ENCODE measurements at places on chromosomes 7 and 10.

- DNase-seq, result no peak
Measured at GRCh38 chr7:50792342-50793119, 9.8 kb upstream of the GRB10 start.

DNA sequence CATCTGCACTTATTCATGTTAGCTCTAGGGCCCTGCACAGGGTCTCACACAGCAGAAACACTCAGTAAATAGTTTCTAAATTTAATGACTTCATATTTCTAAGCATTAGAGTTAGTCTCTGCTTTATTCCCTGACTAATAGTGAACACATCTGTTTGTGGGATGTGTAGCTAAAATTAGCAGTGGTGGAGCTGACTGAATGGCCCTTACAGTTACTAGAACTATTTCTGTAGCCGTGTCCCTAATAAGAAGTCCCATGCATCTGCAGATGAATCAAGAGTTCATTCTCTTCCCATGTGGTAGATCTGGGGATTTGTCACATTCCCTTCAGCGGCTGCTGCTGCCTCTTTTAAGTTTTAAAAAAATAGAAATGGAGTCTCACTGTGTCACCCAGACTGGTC is 11.7 kb downstream of the MAP3K8 start:
- no peak for DNase-seq

- no peak for DNase-seq
Measured at GRCh38 chr10:17787087-17787961, 21.8 kb upstream of the MRC1 start.

DNA sequence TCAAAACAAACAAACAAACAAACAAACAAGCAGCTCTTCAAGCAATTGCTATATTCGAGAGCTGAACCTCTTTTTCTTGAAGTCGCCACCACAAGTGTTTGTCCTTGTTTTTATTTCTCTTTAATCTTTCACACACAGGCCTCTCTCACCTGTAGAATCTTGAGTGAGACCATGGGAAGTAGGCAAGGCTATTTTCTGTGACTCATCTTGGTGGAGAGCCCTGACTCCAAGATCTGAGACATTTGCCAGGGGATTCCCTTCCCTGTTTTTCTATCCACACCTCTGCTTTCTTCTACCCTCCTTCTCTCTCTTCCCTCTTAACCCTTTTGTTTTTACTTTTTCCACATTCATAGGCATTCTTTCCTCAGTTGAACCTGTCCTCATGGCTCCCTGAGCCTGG is 8.0 kb upstream of the TAS2R60 start:
- DNase-seq, result no peak

- no peak for DNase-seq
Measured at GRCh38 chr7:22051886-22052673, 106.4 kb upstream of the CDCA7L start.

DNA sequence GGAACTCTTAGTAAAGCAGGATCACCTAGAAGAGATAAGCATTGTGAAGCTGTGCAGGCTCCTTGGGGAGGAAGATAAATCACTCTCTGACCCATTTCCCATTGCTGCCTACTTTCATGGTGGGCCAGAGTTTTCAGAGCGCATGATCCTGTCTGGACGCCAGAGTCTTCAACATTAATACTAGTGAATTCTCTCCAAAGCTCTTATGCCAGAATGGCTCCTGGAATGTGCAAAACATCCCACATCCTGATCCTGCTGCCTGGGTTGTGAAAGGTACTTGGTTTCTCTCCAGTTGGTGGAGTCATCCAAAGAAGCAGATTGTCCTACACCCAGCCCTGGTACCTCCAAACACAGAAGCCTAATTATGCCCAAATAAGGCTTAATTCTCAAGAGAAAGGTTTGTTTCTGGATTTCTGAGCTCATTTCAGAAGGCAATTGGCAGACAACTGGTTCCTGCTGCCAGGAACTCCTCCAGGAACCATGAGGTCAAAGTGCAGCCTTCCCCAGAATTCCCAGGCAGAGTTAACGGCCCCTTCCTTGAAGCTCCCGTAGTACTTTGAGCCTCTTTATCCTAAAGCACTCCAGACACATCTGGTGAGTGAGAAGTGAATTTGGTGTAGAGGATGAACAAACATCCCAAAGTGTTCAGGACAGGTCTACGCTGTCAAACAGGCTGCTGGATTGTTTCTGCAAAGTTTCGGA is 495.2 kb downstream of the PLXNA4 start:
- DNase-seq, result no peak

- DNase-seq, result no peak
Measured at GRCh38 chr7:47796347-47796746, 151.9 kb downstream of the PKD1L1 start.

DNA sequence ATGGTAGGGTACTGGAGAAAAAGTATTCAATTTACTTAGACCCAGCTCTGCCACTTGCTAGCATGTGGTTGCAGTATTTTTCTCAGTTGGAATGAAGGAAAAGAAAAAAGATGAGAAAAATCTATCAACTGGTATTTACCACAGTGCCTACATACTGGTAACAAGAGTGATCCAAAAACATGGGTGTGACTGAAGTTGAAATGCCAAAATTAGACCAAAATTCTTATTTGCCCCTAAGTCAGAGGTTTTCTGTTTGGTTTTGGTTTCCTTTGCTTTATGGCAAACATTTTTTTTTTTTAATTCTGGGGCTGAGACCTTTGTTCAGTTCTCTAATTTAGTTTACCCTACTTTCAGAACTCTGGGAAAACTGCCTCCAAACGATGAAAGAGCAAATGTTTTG is 12.3 kb downstream of the HYCC1 start:
- no peak for DNase-seq

Measured in stimulated activated CD4-positive, alpha-beta T cell treated with anti-CD3 and anti-CD28 coated beads, Interleukin-12 subunit alpha, Interleukin-12 subunit beta, amount 100 ng/mL, for 48 hours (primary cell).